ENCODE measurements at places on chromosomes 5 and 9.

- no peak for DNase-seq
Measured at GRCh38 chr9:89225991-89226471, 47.4 kb upstream of the SHC3 start.

GRCh38 chr5:151047814-151048425, 27.5 kb downstream of the GPX3 start:
- peak; percentile 42 for DNase-seq

DNA sequence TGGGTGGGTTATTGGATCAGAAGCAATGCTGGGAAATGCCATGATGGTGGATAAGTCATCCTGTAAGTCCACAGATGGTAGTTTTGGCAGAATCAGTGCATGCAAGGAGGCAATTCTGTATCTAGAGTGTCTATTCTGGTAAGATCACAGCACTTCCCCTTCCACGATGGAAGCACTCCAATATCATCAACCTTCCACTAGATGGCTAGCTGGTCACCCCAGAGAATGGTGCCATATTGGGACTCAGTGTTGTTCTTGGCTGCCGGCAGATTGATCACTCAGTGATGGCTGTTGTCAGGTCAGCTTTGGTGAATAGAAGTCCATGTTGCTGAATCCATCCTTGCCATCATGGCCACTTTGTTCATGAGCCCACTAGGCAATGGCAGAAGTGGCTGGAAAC, 553.5 kb downstream of the CSNK1G3 start:
- DNase-seq, result no peak

DNA sequence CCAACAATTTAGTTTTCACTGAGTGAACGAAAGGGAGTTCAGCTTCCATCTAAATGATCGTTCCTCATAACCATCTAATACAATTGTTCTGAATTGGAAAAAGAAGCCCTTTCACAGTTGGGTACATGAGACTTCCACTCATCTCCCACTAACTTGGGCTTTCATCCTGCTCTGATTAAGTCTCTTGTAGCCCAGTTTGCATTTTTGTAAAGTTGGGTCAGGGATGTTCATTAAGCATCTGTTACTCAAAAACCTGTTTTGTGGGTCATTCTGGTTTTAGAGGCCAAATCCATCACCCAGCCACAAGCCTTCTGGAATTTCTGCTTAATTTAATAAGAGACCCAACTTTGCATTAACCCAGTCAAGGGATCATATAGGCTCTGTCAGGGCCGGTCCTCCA, 385.3 kb downstream of the BNC2 start:
- DNase-seq, result no peak

- DNase-seq, result no peak
Measured at GRCh38 chr5:66863243-66864170, 267.3 kb downstream of the MAST4 start.

GRCh38 chr5:149407323-149408251, 28.5 kb upstream of the IL17B start:
- DNase-seq, result no peak

- DNase-seq, result no peak
Measured at GRCh38 chr5:168147568-168148360, 143.7 kb upstream of the WWC1 start.

All from CD4-positive, alpha-beta T cell treated with Interleukin-6 for 4 hours (primary cell).